ENCODE measurements at places on chromosomes 1 and 21. TPM values are rescaled to one million over a fixed set of nuclear protein-coding genes. Genes with fewer than 3 reads are reported as not detected.

S100A13 gene
- total RNA-seq: 5.8 TPM

NBPF26 gene
- 3.3 TPM for total RNA-seq

KRTAP19-1 gene
- not detected for total RNA-seq

FMO3 gene
- total RNA-seq: not detected

S100A1 gene
- not detected for total RNA-seq

RNU1-1 gene
- 3,038 TPM for total RNA-seq

OPTC gene
- not detected for total RNA-seq

LIPI gene
- total RNA-seq: not detected

SUSD4 gene
- total RNA-seq: not detected

CRYAA gene
- total RNA-seq: not detected

- peak; percentile 54 for DNase-seq
Measured at GRCh38 chr1:7808253-7808844, 24.3 kb downstream of the PER3 start.

DNA sequence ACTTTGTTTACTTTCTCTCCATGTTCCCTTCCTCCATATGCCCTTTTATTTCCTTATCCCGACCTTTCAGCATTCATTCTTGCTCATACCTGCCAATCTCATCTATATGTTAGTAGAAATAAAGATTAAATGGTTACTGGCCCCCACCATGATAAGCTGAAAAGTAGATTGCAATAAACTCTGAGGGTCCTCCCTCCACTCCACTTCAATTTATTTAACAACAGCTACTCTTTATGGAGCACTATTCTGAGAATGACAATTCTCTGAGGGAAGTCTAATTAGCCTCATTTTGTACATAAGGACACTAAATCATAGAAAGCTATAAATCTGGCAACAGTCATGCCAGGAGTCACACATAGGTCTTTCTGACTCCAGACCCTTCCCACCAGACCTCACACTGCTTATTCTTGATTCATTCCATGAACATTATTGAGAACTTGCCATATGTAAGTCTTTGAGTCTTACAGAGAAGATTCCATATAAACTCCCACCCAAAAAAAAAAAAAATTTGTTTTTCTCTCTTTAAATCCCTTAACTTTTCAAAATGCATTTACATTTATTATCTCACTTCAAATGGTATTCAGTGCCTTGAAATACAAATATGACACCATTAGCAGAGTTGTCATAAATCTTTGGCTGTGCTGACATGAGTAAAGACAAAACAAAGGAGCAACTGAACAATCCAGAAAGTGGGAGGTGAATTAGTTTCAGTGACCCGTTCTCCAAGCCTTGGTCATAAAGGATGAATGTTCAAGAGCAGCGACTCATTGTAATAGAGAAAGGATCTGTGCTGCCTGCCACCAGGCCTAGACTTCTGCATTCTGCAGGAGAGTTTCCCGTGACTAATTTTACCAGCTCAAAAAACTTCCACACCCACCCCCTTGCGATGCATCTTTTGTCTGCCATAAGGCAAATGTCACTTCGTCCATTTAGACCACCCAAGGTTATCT is 28.5 kb downstream of the PALMD start:
- DNase-seq: no peak

GRCh38 chr1:205975387-205975998 is 27.7 kb downstream of the RAB7B start:
- DNase-seq: no peak

GRCh38 chr1:206672011-206672688 is 12.6 kb upstream of the MAPKAPK2 start:
- no peak for DNase-seq

DNA sequence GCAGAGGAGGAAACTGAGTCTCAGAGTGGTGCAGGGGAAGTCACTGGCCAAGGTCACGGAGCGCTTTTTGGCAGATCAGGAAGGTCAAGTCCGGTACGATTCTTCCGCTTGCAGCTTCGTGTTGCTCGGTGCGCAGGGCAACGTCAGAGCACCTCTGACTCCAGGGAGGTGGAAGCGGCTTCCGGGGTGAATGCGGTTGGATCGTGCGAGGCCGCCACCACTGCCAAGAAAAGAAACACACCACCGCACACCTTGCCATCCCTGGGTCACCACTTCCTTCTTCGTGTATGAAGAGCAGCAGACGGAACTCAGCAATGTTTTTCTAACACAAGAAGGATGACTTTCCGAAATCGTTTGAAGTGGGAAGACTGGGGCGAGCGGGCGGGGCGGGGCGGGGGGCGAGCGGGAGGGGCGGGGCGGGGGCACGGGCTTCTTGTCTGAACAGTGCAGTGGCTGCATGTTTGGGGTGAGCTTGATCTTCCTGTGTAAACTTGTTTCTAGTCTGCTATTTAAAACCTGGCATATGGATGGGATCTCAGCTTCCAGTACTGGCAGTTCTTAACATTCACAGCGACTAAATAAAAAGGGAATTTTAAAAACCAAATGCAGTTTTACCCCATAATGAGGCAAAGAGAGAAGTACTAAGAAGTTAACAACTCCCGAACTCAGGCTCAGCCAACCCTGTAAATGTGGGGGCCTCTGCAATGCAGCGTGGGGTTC is 300.0 kb downstream of the RRAGC start:
- peak; percentile 95 for DNase-seq

DNA sequence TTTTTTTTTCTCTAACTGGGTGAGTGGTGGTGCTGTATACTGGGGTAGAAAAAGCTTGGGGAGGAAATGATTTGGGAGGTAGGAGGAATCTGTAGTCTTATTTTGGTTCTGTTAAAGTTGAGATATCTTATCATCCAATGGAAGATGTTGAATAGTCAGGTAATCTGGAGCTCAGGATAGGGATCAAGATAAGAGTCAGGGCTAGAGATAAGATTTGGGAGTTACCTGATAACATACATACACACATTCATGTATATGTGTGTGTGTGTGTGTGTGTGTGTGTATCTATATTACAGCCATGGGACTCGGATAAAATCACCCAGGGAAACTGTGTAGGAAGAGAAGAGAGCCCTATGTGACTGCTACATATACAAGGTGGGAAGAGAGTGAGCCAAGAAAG is 8.1 kb downstream of the PCAT6 start:
- no peak for DNase-seq

- DNase-seq: no peak
Measured at GRCh38 chr1:246364415-246364941, 142.6 kb downstream of the SMYD3 start.

- no peak for DNase-seq
Measured at GRCh38 chr1:59062743-59063142, 234.2 kb upstream of the FGGY start.

- peak; percentile 100 for DNase-seq
Measured at GRCh38 chr21:42973991-42974831, at the start of gene PKNOX1. TSS of gene PKNOX1 (plus strand) at chr21:42974562. CDS start at chr21:43004382, 29,820 bp downstream.

DNA sequence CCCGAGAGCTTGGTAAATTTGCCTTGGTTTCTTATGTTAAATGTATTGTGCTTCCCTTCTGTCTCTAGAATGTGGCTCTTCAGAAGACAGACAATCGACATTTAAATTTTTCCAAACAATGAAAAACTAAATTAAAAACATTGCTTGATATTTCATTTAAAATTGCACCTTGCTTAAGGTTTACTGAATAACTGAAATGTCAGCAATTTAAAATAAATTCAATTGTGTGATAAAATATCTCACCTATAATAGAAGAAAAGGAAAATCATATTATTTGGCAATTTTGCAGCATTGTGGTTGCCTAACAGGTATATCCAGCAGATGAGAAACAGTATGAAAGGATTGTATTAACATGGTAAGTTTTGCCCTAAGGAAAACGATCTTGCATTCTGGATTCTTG is 56.5 kb downstream of the MAP3K21 start:
- DNase-seq: no peak

DNA sequence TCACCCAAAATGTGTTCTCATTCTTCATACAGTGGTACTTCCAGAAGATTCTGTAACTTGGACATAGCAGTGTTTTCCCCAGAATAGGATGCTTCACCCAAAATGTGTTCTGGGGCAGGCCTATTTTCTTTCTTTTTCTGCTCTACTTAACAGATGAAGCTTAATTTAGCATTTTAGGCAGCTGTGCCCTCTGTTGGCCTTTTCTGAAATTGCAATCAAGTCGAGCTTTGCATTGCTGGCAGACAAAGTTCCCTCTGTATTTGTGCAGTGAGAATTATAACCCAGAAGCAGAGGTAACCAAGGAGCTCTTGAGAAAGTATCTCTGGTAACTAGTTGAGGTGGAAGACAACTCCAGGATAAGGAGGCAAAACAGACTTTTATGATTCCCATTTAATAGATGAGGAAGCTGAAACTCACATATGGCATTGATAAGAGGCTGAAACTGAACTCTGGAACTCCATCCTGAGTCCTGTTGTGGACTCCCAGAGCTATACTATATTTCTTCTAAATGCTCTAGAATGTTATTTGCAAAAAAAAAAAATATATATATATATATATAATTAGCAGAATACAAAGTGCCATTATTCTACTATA is 50.3 kb upstream of the L1TD1 start:
- DNase-seq: no peak

GRCh38 chr1:248824301-248824700 is 1.4 kb downstream of the SH3BP5L start:
- DNase-seq: no peak

DNA sequence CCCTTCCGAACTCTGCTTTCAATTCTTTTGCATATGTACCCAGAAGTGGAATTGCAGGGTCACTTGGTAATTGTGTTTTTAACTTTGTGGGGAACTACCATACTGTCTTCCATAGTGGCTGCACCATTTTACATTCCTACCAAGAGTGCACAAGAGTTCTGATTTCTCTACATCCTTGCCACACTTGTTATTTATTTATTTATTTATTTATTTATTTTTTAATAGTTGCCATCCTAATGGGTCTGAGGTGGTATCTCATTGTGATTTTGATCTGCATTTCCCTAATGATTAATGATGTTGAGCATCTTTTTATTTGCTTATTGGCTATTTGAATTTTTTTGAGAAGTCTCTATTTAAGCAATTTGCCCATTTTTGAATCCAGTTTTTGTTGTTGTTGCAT is 422.4 kb downstream of the PTPRU start:
- DNase-seq: no peak

- DNase-seq: no peak
Measured at GRCh38 chr1:44060830-44061267, 29.6 kb upstream of the SLC6A9 start.

DNA sequence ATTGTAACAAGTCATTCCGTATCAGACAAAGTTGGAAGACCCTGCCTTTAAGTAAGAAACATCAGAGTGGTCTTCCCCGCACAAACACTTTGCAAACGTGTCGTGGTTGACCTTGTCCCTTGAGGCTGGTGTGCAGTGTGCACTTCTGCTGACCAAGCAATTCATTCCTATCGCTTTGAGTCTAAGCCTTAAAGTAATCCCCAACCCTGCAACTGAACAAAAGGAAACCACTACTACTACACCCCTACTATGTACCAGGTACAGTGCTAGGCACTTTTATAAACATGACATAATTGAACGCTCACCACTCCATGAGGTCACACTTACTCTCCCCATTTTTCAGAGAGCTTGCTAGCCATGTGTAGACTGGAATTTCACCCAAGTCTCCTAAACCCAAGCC is 10.6 kb downstream of the ITPKB start:
- DNase-seq: peak; percentile 33

- DNase-seq: peak; percentile 67
Measured at GRCh38 chr1:16727190-16728111, 12.9 kb upstream of the RNU1-4 start.

DNA sequence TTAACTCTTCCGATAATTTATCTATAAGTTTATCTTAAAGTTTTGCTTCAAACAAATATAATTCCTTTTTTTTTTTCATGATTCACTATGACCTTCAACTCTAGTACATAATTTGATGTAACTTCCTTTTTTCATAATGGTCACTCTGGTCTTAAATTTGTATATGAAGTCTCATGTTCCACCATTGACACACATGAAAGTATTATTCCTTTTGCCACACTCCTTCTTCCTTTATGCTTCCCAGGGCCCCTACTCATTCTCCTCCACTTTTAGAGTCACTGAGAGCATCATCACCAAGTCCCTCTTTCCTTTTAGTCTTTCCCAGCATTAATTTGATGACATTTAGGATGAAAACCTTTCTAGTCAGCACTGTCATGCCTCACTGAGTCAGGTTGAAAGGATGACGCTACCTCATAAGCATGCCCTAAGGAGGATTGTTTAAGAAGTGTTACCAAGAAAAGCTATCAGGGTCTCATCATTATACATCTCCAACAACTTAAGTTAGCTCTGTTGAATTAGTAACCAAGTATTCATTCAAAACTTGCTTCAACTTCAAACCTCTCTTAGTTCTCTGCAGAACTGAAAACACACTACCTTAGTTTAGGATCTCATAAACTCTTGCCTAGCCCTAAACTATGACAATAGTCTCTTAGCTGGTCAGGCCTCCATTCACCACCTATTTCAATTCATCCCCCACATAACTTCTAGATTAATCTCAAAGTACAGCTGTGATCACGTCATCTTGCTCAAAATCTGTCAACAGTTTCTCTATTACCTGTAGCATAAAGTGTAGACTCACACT is 14.5 kb downstream of the AUNIP start:
- DNase-seq: no peak
